ENCODE measurements at places on chromosomes 1 and 21.

DNA sequence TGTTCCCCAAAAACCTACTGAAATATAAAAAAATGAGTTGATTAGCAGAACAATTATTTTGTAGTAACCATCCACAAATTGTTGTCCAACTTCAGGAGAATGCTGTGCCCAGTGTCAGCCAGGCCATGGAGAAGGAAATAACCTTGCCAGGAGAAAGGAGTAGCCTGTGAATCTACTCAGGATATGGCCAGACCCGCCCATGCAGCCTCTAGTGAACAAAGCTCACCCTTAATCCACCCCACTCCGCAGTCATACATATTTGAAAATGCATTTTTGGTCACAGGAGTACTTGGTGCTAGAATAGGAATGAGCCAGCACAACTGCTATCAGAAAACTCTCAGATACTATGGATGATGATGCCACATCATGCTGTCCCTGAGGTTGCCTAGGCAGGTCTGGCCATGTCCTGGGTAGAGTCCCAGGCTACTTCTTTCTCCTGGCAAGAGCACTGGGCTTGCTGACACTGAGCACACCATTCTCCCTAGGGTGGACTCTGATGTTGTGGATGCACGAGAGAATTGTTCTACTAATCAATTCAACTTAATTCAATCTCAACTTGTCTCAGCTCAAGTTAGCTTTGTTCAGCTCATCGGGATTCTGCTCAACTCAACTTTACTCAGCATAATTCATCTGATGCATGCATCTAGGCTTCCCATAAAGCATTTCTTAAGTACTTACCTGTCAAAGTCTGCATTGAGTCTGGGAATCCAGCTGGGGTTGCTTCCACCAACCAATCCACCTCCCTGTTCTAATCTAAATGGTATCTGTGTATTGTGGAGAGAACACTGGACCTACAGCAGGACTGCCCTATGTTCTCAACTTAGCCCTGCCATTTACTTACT lies 18.2 kb downstream of the STYXL2 start:
- no peak for DNase-seq

DNA sequence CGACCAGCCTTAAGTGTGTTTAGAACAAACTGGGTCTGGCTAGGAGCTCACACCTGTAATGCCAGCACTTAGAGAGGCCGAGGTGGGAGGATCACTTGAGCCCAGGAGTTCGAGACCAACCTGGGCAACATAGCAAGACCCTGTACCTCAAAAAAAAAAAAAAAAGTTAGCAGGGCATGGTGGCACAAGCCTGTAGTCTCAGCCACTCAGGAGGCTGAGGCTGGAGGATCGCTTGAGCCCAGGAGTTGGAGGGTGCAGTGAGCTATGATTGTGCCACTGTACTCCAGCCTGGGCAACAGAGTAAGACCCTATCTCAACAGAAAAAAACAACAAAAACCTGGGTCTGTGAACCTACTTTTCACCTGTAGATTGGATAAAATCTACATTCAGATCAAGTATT lies 54.6 kb downstream of the PIK3CD start:
- DNase-seq = no peak

DNA sequence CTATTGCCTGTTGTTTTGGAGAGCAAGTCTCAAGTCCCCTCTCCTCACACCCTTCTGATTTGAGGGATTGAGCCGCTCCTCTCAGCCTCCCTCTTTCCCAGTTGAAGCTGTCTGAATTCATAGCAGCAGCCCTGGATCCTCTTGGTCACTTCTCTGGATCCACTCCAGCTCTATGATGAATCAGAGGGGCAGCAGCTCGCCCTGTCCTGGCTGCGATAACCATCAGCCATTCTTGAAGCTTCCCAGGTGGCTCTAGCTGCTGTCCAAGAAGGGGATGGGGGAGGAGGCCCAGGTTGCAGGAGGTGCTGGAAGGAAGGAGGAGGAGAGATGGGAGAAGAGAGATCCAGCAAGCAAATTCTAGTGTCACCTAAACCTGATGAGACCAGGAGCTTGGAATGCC lies 31.3 kb downstream of the WNT4 start:
- no peak for DNase-seq

- DNase-seq = no peak
Observed at GRCh38 chr1:244246334-244246733, 195.3 kb downstream of the ZBTB18 start.

- no peak for DNase-seq
Observed at GRCh38 chr1:222886194-222886854, 71.5 kb downstream of the DISP1 start.

DNA sequence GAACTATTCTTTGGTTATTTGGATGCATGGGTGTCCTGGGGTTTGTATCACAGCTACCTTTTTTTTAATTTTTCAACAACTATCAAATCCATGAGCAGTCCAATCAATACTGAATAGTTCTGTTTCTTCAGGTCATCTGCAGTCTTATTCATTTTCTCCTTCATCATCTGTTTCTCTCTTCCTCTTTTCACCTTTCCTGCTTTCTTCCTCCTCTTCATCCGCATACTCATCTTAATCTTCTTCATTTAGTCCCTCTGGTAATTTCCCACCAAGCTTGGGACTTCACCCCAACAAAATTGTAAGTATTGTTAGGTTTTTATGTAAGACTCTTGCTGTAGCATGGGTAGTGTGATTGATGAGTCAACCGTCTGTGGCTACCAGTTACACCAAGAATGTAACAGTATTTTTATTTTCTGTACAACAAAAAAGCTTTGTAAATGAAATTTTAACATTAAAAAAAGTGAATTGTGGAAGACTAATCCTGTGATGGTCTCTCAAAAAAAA lies 184.1 kb upstream of the RNPC3 start:
- DNase-seq = no peak

GRCh38 chr21:41295721-41296254 lies 20.8 kb upstream of the FAM3B start:
- DNase-seq = no peak

DNA sequence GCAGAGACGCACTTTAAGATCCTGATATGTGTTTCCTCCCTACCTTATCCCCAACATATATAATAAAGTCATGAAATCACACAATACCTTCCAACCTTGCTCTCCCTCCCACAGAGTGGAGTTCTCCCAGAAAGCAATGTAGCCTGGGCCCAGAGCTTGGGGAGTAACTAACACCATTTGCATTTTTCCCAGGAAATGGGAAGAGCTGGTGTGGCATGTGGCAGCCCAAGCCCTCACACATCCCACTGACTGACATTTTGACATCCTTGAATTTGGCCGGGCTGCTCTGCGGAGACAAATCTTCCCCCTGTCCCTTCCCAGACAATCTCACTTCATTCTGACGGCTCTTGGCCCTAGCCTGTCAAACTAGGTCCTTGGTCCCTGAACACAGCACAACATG lies 37.0 kb upstream of the ATP2B4 start:
- no peak for DNase-seq

DNA sequence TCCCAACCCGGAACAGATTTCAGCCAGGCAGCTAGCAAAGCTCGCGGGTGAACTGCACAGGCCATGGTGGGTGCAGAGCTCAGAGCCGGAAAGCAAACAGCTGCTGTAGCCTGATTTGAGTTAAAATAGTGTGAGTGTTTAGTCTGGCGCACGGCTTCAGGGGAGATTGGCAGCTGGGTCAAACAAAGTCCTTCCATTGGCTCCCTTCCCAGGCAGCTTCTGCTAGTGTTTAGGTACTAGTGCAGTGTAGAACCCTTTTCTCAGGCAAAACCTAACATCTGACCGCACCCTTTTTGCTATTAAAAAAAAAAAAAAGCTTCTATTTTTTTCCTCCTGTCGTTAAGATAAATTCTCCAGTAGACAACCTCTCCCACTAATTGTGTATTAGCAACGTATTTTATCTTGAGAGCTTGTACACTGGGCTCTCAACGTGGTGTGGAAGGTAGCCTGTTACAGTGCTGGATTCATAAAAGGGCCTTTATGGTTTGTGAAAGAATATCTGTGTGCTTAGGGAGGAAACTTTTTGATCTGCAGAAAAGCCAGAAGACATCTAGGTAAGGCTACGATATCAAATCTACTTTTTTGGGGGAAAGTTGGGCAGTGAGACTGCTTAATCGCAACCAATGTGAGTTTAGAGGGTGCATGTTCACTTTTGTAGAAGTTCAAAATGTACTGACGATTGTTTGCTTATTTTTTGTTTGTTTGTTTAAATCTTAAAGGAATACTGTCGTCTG lies 689.6 kb downstream of the USP25 start:
- DNase-seq = no peak

DNA sequence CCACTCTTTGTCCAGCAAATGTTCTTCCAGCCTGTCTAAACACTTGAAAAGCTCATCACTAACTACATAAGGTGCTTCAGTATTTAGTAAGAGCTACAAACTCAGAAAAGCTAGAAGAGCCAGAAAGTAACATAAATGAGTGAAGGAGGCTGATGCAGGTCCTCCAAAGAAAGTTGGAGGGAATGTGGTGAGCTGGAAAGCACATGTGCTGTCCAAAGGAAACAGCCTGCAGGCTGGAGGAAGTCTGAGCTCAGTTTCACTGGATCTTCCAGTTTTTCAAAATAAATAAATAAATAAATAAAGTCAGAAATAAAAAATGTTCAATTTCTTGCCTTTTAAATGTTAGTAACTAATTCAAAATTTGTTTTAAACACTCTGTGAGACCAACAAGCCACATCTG lies 25.5 kb downstream of the ZC3H11B start:
- DNase-seq = no peak

DNA sequence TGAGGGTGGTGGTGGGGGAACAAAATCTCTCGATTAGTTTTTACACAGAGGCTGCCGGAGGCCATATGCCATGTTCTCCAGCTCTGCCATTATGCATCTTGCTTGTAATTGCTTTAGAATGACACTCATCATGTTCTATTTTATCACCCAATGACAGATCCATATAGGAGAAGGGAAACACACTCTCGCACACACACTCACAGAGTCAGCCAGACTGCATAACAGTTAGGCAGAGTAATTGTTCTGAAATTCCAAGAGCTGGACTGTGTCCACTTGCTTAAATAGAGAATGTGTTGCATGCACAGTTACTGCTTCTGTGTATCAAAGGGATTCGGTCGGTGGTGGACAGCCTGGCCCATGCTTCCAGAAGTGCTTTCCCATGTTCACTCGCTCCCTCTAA lies 30.6 kb downstream of the KCND3 start:
- DNase-seq = no peak

Data from stimulated activated CD8-positive, alpha-beta memory T cell treated with anti-CD3 and anti-CD28 coated beads, Interleukin-2, amount 100 ng/mL, for 48 hours (primary cell).